Left lung (tissue), 14 donors: ENCODE measurements at places on chromosomes 1 and 21. TPM values are rescaled to one million over a fixed set of nuclear protein-coding genes. Genes with fewer than 3 reads are reported as not detected.
A peak's percentile ranks its signal among the peaks of the same experiment; 100 is the strongest.

GRCh38 chr1:53860967-53861411 lies 22.9 kb upstream of the NDC1 start:
- H3K27me3 ChIP-seq: no peaks in the 10 kb centered on the region
- H3K27ac ChIP-seq: no peak overlapping the region
- peaks cover 77% of the 10 kb centered on the region for H3K36me3 ChIP-seq
- no peak overlapping the region for H3K4me3 ChIP-seq

Gene DNAI4
- 7.9 TPM for polyA plus RNA-seq

GRCh38 chr1:66540434-66541032 lies 6.6 kb downstream of the SGIP1 start:
- no peak for DNase-seq
- no peaks in the 10 kb centered on the region for H3K4me1 ChIP-seq
- H3K36me3 ChIP-seq: no peaks in the 10 kb centered on the region
- no peaks in the 10 kb centered on the region for H3K27me3 ChIP-seq
- no peak overlapping the region for H3K4me3 ChIP-seq

GRCh38 chr1:44784094-44785028 lies 3.6 kb downstream of the BEST4 start:
- peaks cover 29% of the 10 kb centered on the region for H3K36me3 ChIP-seq
- no peak for DNase-seq
- H3K27me3 ChIP-seq: no peaks in the 10 kb centered on the region
- peak overlapping the region; percentile 38 for H3K4me3 ChIP-seq

DNA sequence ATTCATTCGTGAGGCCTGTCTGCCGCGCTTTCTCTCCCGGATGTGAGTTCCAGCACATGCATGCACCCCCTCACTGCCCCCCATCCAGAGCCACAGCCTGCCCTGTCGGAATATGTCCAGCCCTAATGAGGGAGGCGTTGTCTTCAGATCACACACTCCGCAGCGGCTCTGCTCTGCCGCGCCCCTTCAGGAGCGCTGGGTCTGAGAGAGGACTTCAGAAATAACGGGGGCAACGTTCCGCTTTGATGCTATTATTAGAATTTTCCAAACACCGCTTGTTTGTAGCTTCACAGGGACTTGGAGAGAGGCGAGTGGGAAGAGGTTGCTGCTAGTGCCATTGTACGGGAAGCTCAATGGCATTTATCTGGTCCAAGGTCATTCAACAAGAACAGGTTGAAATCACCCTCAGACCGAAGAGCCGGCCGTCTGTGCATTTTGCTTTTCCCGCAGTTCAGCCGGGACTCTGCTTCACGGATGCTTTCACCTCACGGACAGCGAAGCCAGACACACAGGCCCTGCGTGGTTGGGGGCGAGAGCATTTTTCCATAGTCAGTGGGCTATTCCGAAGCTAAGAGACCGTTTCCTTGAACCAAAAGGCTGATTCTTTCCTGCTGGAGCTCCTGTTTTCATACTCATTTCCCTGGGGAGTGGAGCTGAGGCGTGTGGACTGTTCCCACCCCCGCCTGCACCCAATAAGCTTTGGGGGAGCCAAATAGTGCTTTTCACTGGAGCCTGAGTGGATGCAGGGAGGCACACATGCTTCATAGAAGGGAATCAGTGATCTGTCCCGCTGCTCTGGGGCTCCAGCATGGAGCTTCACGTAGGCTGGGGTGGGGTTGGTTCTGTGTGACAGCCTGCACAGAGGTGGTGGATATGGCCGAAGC lies 69.7 kb downstream of the GALNT2 start:
- H3K4me3 ChIP-seq: no peak overlapping the region
- H3K4me1 ChIP-seq: peaks cover 20% of the 10 kb centered on the region
- H3K27ac ChIP-seq: no peak overlapping the region
- peaks cover 4% of the 10 kb centered on the region for H3K36me3 ChIP-seq
- H3K27me3 ChIP-seq: no peaks in the 10 kb centered on the region

DNA sequence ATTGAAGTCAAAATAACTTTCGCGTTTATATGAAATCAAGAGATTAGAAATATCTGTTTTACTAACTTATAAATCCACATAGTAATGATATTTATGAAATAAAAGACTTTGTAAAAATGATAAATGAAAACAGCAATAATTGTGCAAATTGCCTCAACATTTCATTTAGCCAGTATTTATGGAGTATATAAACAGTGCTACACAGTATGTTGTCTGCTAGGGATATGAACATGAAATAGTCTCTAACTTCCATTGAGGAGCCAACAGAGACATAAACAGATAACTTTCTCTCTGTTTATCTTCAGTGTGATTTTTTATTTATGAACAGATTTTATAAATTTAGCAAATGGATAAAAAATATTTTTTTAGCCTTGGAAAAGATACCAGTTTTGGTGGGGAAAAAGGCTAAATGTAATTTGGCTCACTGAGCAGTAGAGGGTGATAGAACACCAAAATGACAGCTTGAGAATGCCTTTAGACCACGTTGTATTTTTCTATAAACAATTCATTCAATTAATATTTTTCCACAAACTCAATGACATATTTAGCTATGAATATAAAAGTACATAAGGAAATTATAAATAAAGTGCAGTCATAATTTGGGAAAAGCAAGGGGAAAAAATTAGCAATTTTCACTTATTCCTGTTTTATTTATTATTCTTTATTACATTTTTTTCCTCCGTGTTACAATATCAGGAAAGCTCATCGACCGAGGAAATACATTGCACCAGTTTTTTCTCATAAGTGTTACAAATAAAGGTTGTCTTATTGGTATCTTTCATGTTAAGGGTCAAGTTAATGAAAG lies 47.5 kb upstream of the EEIG2 start:
- H3K27me3 ChIP-seq: no peaks in the 10 kb centered on the region
- H3K4me3 ChIP-seq: no peak overlapping the region
- no peaks in the 10 kb centered on the region for H3K36me3 ChIP-seq
- H3K4me1 ChIP-seq: no peaks in the 10 kb centered on the region
- DNase-seq: no peak

- DNase-seq: no peak
- H3K27ac ChIP-seq: no peak overlapping the region
- no peaks in the 10 kb centered on the region for H3K27me3 ChIP-seq
- H3K4me3 ChIP-seq: no peak overlapping the region
Observed at GRCh38 chr1:66172272-66172671, 361.7 kb upstream of the SGIP1 start.

- H3K4me3 ChIP-seq: no peak overlapping the region
- H3K27ac ChIP-seq: no peak overlapping the region
- H3K27me3 ChIP-seq: no peaks in the 10 kb centered on the region
- H3K4me1 ChIP-seq: no peaks in the 10 kb centered on the region
- H3K36me3 ChIP-seq: no peaks in the 10 kb centered on the region
- DNase-seq: no peak
Observed at GRCh38 chr1:174058624-174059023, 36.5 kb upstream of the RC3H1 start.

DNA sequence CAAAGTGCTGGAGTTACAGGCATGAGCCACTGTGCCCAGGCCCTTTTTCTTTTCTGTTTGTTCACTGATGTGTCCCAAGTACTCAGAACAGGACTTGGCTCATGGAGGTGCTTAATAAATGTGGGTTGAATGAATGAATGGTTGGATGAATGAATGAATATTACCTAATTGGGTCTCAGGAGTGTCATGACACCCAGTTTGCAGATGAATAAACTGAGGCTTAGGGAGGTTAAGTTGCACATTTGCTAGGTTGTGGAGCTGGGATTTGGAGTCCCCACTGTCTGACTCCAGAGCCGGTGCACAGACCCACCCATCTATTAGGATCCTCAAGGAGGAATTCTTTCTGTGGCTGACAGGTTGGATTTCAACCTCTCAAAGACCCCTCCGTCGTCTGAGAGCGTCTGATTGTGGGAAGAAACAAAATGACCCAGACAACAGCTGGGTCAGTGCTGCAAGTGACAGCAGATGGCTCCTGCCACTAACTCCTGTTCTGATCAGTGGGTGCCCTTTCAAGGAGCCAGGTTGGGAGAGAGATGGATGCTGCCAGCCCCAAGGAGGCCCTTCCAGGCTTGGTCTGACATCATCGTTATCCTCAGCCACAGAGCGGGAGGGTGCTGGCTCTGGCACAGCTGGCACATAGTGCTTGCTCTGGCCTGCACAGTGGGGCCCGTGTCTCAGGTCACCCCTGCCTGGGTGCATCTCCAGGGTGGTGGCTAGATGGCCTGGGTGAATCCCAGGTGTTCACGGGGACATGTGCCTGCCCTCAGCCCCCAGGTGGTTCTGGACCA lies 24.2 kb downstream of the ARHGEF10L start:
- DNase-seq: no peak
- no peaks in the 10 kb centered on the region for H3K27me3 ChIP-seq
- no peaks in the 10 kb centered on the region for H3K36me3 ChIP-seq
- H3K4me3 ChIP-seq: no peak overlapping the region
- H3K4me1 ChIP-seq: peaks cover 33% of the 10 kb centered on the region

DNA sequence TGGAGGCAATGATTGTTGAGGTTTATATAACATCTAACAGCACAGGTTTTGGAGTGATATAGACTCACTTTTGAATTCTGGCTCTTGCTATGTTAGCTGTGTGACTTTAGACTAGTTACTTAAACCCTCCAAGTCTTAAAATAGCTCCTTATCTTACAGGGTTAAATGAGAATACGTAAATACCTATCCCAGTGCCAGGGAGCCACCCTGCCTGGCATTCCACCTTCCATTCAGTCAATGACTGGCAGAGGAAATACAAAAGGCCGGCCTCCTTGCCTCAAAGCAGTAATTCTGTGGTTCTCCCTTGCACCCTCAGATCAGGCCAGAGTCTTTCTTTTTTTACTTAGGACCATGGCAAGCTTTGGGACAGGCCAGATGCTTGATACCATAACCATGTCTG lies 31.8 kb downstream of the DBT start:
- H3K4me3 ChIP-seq: no peak overlapping the region
- peaks cover 43% of the 10 kb centered on the region for H3K36me3 ChIP-seq
